ENCODE measurements at places on chromosomes 2 and 18.

DNA sequence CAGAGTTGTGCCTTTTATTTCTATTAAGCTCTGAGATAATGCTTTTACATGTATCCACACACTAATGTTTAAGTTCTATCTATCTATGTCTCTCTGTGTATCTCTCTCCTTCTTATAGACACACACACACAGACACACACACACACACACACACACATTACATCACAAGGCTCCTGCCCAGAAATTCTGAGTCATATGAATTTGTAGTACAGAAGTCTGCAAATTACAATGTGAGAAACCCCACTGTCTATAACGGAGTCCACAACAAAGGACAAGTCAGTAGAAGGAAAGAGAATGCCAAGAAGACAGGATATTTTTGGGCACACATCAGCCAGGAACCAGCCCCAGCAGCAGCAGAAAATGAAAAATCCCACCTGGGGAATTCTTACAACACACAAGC is 142.4 kb downstream of the EN1 start:
- DNase-seq = no peak

GRCh38 chr2:45945302-45945717 is 293.8 kb downstream of the PRKCE start:
- no peak for DNase-seq

DNA sequence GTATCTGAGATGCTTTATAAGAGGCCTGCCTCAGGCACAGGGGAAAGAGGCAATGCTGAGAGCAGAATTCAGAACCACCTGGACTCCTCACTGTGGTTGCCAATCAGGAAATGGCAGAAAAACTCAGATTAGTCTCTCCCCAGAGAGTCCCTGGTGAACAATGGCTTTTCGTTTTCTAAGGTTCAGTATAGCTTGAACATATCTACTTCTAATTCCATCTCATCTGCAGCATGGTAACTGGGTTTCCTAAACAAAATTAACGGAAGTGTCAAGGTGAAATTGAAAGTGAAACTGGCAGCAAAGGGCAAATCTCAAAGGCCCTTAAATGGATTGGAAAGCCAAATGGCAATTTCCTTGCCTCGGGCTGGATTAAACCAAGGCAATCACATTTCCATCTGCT is 480.2 kb upstream of the ACVR2A start:
- DNase-seq = no peak

DNA sequence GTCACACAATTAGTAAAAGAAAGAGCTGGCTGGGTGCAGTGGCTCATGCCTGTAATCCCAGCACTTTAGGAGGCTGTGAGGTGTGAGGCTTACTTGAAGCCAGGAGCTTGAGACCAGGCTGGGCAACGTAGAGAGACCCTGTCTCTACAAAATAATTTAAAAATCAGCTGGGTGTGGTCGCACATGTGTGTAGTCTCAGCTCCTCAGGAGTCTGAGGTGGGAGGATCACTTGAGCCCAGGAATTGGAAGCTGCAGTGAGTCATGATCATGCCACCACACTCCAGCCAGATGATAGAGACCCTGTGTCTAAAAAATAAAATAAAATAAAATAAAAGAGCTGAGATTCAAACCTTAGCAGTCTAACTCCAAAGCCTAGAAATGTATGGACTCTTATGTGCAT is 39.0 kb upstream of the NEDD4L start:
- DNase-seq = no peak

GRCh38 chr18:50719471-50720324 is 100.1 kb downstream of the MRO start:
- DNase-seq = no peak
